ENCODE measurements at places on chromosomes 7 and 10.

DNA sequence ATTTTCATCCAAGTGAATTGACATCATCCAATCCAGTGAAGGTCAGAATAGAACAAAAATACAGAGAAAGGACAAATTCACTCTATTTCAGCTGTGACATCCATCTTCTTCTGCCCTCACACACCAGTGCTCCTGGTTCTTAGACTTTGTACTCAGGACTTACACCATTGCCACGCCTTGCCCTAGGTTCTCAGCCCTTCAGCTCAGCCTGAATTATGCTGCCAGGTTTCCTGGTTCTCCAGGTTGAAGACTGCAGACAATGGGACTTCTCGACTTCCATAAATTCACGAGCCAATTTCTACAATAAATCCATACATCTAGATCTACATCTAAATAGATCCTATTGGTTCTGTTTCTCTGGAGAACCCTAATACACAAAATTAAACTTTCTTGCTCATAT lies 181.2 kb upstream of the KCND2 start:
- no peak for DNase-seq

DNA sequence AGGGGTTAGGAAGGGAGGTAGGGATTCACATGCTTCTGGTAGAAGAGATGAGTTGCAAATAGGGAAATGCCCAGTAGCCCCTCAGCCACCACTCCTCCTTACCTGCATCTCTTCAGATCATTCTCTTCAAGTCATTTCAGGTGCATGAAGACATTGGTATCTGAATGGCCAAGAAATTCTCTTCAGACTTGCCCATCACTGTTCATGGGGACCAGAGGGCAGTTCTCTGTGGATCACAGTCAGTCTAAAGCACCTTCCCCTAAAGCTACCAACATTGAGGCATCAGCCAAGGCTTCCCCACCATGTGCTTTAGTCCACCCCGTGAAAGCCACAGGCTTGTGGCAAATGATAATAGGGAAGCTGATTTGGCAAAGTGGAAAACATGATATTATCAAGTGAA lies 319.4 kb upstream of the ZNF32 start:
- DNase-seq: no peak

DNA sequence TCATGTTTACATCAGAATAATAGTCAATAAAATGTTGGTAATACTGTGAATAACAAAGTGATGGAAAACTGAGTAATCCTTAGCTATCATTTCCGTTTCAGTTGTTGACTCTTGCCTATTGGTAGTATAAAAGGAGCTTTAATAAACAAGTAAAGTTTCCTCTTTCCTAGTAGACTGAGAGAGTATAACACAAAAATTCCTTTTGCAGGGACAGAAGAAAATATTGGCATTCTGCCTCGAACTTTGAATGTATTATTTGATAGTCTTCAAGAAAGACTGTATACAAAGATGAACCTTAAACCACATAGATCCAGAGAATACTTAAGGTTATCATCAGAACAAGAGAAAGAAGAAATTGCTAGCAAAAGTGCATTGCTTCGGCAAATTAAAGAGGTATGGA lies 9.4 kb downstream of the KIF20B start:
- no peak for DNase-seq

DNA sequence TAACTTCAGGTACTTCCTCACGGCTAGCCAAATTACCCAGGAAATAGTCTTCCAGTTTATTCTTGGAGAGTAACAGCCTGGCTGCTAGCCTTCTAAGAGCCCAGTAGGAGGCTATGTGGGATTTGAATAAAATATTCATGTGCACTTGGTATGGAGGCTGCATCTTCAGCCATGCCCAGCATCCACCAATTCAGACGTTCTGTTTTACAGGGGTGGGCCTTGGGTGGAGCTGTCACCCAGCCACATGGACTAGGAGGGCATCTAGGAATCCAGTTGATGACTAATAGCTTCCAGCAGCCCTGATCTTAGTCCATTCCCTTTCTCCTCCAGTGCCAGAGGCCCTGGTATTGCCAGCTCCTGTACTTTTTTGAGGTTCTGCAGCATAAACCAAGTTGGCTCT lies 66.3 kb upstream of the ZRANB1 start:
- DNase-seq: no peak

DNA sequence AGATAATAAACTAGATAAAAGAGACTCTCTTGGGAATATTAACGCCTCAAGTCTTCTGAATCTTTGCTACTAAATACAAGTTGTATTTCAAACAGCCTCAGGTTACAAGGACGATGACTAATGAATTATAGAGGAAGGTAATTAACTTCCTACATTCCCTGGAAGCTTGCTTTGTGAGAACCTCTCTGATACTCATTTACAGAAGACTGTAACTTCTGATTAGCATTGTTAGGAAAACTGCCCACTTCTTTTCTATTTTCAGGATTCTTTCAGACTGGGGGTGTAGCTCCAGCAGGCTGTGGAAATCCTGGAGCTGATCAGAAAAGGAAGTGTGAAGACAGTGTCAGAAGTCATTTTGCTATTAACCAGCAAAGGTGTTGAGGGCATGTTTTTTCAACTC lies 316.7 kb upstream of the NPSR1 start:
- no peak for DNase-seq

DNA sequence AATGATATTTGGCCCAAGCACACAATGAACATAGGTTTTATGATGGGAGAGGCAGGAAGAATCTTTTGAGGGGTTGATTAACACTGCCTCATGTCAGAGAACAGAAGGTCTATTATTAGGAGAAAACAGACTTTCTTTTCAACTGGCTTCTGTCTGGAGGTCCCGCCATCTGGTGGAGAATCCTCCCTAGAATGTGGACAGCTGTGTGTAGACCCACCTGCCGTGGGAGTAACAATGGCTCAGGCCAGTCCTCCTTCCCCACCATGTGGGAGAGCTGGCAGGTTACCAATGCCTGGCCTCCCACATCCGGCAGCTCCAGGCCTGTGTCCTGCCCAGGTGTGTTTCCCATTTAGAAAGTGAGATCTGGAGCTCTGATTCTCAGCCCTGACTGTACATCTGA lies 70.4 kb upstream of the AOAH start:
- no peak for DNase-seq

DNA sequence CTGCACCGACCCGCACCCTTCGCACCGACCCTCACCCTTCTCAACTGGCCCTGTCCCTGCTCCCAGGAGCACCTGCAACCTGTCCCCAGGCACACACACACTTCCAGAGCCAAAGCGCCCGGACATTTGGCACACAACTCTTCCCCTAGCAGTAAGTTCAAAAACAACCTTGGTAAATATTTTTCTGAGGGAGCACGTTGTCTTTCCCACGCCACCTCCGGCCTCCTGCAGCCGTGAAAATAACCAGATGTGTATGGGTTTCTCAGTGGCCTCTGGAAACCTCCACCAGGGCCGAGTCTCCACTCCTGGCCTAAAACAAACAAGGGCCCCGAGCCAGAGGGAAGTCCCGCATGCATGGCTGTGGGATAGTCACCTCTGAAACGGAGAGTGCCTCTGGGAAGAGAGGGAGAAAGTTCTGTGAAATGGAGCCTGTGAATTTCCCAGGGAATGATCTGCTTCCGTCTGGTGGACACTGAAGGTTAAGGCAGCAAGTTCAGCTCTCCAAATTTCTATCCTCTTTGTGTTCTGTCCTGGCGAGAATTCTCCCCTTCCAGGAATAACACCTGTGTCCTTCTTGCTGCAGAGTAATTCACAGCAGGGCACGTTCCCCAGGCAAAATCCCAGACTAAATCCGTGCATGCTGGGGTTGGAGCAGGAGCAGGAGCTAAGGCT lies 15.8 kb downstream of the PODXL start:
- DNase-seq: no peak

- DNase-seq: no peak
Observed at GRCh38 chr7:132142006-132142405, 434.3 kb downstream of the PLXNA4 start.

Measured in CD4-positive, alpha-beta T cell treated with Interleukin-4 for 1 hour (primary cell).